Cardiac septum (tissue), 1 donor: ENCODE measurements at places on chromosomes 1 and 21. TPM values are rescaled to one million over a fixed set of nuclear protein-coding genes. Genes with fewer than 3 reads are reported as not detected.

Gene MAGOH
- total RNA-seq: 21.9 TPM

Gene SPRR4
- not detected for total RNA-seq

Gene NIT1
- 31.3 TPM for total RNA-seq

Gene DMBX1
- not detected for total RNA-seq

Gene NBPF12
- 3.7 TPM for total RNA-seq

Gene ATP1A4
- total RNA-seq: 1.0 TPM

Gene PPM1J
- total RNA-seq: 10.7 TPM

Gene B4GALT2
- 44.3 TPM for total RNA-seq

Gene GNAT2
- total RNA-seq: not detected

Gene SLC30A7
- 8.5 TPM for total RNA-seq

Gene ADGRB2
- total RNA-seq: 7.7 TPM

Gene SPRR2G
- not detected for total RNA-seq

Gene TFF3
- total RNA-seq: 4.8 TPM

Gene MYBPHL
- total RNA-seq: 1.2 TPM

Gene CYP2J2
- total RNA-seq: 160 TPM

Gene TFF1
- not detected for total RNA-seq

Gene RAB3B
- total RNA-seq: not detected

Gene MPL
- 1.6 TPM for total RNA-seq

Gene FAM163A
- total RNA-seq: 0.16 TPM

Gene SIM2
- 0.16 TPM for total RNA-seq

Gene ALG14
- total RNA-seq: 4.7 TPM

Gene LDLRAD2
- total RNA-seq: 0.05 TPM

Gene RIMS3
- total RNA-seq: 0.67 TPM

Gene KRTAP21-2
- not detected for total RNA-seq

Gene APCS
- total RNA-seq: not detected

Gene TSPAN2
- total RNA-seq: 3.3 TPM

Gene ICOSLG
- 1.5 TPM for total RNA-seq

Gene HCN3
- 2.2 TPM for total RNA-seq

Gene TTLL7
- total RNA-seq: 24.8 TPM

Gene NPHP4
- 6.6 TPM for total RNA-seq

Gene TGFB2
- 40.5 TPM for total RNA-seq

Gene GJC2
- 1.6 TPM for total RNA-seq

Gene S100A14
- 3.4 TPM for total RNA-seq

Gene WDR64
- total RNA-seq: not detected

Gene FAM72A
- 0.35 TPM for total RNA-seq
